ENCODE measurements at places on chromosomes 11 and 22.

GRCh38 chr11:61899146-61899841 is 7.9 kb upstream of the FADS3 start:
- DNase-seq, result no peak

DNA sequence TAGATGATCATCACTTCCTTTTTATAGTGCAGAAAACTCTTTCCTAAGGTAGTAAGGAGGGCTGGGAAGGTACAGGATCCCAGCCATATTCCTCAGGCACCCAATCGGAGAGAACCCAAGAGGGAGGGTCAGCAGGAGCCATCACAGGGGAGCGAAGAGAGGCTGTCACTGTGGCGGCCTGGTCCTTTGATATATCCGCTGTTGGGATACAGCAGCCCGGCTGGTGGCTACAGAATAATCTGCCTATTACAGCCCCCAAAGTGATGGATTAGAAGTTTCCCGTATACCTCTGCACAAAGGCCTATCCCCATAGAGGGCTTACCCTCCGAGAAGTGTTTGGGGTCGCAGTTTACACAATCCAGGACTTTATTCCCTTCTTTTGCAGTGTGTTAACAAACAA is 48.5 kb downstream of the OR4D9 start:
- no peak for DNase-seq

- no peak for DNase-seq
Observed at GRCh38 chr11:35967042-35967441, 23.2 kb downstream of the LDLRAD3 start.

GRCh38 chr11:111730871-111731591 is 35.2 kb downstream of the PPP2R1B start:
- DNase-seq, result no peak

- DNase-seq, result no peak
Observed at GRCh38 chr11:125105926-125106325, 5.5 kb downstream of the TMEM218 start.

DNA sequence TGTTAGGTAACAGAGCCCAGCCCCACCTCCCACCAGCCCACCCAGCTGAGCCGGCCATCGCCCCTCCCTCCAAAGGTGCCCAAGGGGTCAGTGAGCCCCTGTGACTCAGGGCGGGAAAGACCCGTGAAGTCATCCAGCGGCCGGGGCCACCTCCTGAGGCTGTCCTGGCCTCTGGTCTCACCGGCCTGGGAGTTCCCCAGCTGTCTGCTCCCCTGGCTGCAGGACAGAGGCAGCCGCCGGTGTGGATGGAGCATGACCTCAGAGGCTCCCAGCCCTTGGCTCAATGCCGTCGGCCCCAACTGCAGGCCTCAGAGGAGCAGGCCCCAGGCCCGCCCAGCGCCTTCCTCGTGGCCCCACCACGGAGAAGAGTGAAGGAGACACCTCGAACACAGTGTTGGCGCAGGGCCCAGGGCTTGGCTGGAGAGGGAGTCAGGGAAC is 28.7 kb downstream of the RPL3 start:
- no peak for DNase-seq

GRCh38 chr11:7268758-7269157 is 17.1 kb downstream of the SYT9 start:
- no peak for DNase-seq

DNA sequence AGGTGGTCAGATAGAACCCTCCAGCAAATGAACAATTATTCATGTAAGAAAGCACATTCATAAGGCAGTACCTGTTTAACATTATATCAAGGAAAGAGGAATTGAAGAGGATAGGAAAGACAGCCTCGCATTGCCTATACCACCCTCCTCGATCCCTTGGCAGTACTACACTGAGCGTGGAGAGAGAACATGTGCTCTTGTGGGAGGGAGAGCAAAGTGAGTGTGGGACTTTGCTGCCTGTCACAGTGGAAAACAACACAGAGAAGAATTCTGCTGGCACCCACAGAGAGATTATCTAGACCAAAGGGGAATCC is 17.5 kb upstream of the DDX10 start:
- DNase-seq, result no peak
